ENCODE measurements at places on chromosomes 1 and 21.

DNA sequence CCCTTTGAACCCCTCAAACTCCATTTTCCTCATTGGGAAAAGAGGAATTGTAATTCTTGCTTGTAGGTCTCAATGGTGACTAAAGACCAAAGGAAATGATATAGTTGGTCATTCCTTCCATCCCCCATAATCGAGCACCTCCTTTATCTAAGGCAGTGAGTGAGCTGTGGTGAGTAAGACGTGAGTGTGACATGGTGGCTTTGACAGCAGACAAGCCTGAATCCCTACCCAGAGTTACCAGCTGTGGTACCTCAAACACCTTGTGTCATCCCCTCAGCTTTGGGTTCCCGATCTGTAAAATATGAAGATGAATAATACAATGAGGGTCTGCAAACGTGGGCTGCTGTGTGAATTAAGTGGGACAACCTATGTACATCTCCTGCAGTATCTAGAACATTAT, 8.4 kb downstream of the TRAF5 start:
- no peak for DNase-seq

GRCh38 chr1:231419147-231419546, 2.9 kb downstream of the EGLN1 start:
- no peak for DNase-seq

GRCh38 chr1:77447669-77448068, 165.8 kb downstream of the AK5 start:
- no peak for DNase-seq

- DNase-seq: no peak
Observed at GRCh38 chr1:214485151-214485550, 66.3 kb downstream of the PTPN14 start.

GRCh38 chr1:221664253-221664652, 77.6 kb downstream of the DUSP10 start:
- no peak for DNase-seq

GRCh38 chr1:151616505-151616849, 4.6 kb downstream of the SNX27 start:
- no peak for DNase-seq

DNA sequence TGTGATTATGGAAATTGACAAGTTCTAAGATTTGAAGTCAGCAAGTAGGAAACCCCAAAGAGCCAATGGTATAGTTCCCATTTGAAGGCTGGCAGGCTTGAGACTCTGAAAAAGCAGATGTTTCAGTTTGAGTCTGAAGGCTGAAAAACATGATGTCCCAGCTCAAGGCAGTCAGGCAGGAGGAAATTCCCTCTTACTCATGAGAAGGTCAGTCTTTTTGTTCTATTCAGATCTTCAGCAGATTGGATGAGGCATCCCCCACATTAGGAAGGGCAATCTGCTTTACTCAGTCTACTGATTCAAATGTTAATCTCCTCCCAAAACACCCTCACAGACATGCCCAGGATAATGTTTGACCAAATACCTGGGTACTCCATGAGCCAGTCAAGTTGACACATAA, 372.5 kb upstream of the ST6GALNAC5 start:
- no peak for DNase-seq

DNA sequence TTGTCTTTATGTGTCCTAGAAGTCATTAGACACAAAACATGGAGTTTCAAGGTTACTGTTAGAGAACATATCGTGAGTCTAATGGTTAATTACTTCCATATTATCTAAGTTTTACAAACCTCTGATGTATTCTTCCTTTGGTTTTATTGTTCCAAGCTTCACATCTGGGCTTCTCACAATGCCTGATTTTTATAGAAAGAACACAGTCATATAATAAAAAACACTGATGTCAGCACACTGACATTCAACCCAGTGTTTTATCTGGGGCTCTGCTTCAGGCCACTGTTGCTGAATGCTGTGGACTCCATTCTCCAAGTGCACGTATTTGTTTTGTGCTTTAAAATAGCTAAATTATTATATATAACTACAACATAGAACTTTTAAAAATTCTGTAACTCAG, 232.9 kb downstream of the SMYD3 start:
- no peak for DNase-seq

Data from CD4-positive, alpha-beta memory T cell (primary cell).